ENCODE measurements at places on chromosomes 12 and 14.

- no peak for DNase-seq
Observed at GRCh38 chr12:62215506-62215905, 44.7 kb upstream of the USP15 start.

- no peak for DNase-seq
Observed at GRCh38 chr12:22396253-22396652, 61.7 kb upstream of the ST8SIA1 start.

DNA sequence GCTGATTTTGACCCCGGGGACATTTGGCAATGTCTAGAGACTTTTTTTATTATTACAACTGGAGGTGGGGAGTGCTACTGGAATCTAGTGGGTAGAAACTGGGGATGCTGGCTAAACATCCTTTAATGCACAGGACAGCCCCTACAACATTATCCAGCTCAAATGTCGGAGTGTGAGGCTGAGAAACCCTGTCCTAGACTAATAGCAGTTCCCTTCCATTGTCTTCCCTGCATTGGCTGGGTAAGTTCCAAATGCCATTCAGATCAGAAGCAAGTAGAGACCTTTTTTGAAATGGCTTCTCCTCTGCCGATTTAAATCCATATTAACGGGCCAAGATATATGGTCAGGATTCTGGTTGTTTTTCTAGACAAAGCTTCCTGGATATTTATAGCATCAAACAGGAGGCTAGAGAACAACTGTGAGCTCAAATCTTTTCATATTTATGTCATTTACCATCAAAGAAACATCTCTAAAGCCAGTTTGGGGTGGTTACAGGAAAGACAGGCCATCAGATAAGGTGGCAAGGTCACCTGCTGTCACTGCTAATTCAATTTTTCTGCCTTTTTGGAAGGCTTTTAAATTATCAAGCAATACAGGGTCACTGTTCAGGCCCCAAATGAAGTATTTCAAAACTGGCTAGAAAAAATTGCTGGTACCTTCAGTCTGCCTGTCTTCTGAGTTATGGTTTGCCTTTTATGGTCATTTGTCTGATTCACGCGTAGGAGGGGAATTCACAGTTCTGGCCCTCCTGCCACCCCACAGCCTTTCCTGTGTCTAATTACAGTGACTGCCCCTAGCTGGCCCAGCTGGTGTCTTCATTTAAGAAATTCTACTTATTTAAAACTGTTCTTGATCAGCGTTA lies 20.1 kb upstream of the AKAP5 start:
- peak; percentile 67 for DNase-seq

GRCh38 chr12:94674835-94675234 lies 24.5 kb upstream of the TMCC3 start:
- no peak for DNase-seq

DNA sequence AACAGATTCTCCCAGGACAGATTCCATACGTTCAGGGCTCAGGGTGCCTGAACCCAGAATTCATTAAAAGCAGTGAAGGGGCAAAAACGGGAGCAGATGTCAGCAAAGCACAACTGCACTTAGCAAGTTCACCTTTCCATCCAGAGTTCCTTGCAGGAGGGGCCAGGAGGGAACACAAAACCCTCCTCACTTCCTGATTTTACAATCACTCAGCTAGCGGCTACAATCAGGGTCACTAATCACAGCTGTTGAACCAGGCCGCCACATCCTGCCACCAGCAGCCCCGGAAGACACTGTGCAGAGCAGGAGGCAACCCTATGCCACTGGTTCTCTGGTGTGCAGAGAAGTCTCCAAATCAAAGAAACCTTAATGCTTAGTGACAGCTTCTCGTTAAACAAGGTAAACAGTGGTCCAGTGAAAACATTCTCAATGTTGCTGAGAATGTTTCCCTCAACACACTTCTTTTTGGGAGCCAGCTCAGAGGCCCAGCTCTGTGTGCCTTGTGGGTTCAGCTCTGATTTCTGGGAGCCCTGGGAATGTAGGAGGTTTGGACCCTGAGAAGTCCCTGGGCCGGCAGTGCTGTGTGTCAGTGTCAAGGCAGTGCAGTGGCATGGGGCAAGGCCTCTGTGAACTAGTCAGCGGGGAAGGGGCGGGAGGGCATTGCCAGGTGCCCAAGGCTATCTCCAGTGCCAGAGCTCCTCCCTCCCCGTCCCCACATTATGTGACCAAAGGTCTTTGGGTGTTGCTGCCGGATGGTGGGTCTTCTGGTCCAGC lies 54.5 kb downstream of the VCPKMT start:
- peak; percentile 80 for DNase-seq

GRCh38 chr12:5384015-5384414 lies 47.9 kb upstream of the NTF3 start:
- no peak for DNase-seq

- peak; percentile 70 for DNase-seq
Observed at GRCh38 chr14:70807898-70808415, 1.4 kb downstream of the MAP3K9 start.

DNA sequence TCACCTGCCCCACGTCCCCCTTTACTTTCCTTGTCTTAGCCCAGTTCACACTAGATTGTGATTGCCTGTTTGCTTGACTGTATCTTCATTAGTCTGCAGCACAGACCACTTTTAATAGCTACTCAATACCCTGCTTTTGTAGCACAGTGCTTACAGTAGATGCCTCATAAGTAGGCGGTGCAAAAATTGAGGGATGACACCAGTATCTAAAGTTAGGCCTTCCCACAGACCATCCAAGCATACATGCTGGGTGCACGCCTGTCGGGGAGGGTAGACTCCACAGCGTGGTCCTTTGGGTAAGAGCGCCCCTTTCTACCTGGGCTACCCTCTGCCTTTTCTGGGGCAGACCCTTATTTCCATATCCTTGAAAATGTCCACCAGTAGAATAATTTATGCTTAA lies 140.8 kb downstream of the GCH1 start:
- no peak for DNase-seq

DNA sequence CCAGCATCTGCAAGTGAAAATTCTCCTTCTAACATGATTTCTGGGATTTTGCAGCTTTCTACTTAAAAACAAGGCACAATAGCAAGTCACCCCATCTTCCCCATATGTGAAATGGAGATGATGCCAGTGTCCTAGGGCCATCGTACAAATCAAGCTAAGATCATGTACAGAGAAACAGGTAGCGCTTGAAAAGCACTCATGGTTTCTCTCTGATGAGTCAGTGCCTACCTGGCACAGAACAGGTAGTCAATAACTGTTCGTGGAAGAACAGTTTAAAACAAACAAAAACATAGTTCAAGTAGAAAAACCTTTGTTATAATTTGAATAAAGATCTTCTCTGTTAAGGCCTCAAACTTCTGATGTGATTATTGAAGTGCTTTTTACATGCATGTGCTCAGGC lies 46.9 kb downstream of the RAD52 start:
- DNase-seq, result no peak

DNA sequence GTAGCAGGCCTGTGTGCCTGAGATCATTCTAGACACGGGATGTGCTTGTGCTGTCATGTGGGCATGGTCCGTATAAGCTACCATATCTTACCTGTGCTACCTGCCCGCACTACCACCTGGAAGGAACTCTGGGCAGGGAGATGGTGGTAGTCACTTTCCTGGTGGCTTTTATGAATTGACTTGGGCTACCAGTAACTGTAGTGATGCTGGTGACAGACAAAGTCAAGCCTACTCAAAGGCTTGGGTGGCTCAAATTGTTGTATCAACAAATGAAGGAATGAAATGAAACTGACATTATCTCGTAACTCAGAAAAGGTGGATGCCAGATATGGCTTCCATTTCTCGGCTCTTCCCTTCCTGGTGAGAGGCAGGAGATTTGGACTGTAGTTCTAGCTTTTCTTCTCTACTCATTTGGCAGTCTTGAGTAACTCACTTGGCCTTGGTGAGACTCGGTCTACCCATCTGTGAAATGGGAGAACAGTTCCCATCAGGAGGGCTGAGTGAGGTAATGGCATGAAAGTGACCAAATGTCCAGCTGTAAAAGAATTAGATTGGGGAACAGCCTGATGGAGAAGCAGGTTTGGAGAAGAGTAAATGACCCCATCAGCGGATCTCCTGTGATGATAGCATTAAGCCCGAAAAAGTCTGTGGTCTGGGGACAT lies 81.3 kb downstream of the NOS1 start:
- DNase-seq, result no peak

DNA sequence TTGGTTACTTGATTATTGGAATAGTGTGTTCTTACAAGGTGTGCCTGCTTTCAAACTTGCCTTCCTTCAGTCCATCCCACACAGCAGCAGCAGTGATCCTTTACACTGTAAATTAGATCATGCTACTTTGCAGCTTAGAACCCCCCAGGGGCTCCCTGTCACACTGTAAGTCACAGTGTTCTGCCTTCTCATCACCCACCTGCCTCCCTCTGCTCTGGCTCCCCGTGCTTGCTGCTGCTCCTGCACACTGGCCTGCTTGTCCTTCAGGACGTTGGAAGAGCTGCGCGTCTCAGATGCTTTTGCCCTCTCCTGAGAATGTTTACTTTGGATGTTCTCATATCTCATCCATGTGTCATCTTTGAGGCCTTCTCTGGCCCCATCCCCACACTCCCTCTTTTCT lies 27.3 kb downstream of the ZC3H14 start:
- DNase-seq, result no peak

- no peak for DNase-seq
Observed at GRCh38 chr14:100709289-100710284, 17.1 kb upstream of the DLK1 start.

DNA sequence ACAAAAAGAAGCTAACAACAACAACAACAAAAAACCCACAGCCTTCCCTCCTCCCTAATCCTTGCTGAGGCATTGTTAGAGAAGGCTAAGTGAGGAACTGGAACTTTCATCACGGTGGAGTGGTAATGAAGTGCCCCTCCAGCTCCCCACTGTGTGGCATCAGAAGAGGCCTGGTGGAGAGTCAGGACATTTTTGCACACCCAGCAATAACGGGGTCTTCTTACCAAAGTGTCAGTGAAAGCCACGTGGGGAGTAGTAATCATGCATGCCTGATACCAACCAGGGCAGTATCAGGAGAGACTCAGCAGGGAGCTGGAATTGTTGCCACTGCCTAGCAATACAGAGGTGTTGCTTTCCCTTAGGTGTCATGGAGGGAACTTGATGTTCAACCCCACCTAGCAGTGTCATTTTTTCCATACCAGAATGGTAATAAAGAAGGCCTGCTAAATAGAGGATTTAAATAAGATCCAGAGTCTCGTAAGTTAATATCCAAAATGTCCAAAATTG lies 299.7 kb upstream of the RGS6 start:
- DNase-seq, result no peak

DNA sequence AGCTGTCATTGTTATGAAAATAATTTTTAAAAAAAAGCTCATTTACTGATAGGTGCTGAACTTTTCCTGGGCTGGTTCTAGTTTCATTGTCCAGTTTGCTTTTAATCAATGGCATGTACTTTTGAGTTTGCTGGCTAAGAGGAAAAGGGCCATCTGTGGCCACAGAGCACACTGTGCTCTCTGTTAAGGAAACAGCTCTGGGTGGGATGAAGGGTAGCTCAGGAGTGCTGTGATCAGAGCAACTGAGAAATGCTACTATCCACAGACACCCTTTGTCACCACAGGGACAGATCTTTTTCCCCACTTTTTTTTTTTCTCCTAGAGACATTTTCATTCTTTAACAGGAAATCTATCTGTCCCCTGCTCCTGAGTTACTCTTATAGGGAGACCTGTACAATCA lies 387.1 kb upstream of the PRICKLE1 start:
- DNase-seq, result no peak

DNA sequence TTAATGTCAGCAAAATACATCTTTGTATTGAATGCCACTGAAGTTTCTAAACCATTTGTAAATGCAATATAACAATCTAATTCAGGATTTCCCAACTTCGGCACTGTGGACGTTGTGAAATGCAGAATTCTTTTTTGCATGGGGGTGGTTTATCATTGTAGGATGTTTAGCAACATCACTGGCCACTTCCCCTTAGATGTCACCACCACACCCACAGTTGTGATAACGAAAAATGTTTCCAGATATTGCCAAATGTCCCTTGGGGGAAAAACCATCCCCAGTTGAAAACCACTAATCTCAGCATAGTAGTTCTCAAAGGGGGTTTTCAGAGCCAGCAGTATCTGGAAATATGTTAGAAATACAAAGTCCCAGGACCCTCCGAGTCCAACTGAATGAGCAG lies 203.3 kb downstream of the NAV3 start:
- DNase-seq, result no peak

- no peak for DNase-seq
Observed at GRCh38 chr12:5428332-5429221, 3.3 kb upstream of the NTF3 start.

DNA sequence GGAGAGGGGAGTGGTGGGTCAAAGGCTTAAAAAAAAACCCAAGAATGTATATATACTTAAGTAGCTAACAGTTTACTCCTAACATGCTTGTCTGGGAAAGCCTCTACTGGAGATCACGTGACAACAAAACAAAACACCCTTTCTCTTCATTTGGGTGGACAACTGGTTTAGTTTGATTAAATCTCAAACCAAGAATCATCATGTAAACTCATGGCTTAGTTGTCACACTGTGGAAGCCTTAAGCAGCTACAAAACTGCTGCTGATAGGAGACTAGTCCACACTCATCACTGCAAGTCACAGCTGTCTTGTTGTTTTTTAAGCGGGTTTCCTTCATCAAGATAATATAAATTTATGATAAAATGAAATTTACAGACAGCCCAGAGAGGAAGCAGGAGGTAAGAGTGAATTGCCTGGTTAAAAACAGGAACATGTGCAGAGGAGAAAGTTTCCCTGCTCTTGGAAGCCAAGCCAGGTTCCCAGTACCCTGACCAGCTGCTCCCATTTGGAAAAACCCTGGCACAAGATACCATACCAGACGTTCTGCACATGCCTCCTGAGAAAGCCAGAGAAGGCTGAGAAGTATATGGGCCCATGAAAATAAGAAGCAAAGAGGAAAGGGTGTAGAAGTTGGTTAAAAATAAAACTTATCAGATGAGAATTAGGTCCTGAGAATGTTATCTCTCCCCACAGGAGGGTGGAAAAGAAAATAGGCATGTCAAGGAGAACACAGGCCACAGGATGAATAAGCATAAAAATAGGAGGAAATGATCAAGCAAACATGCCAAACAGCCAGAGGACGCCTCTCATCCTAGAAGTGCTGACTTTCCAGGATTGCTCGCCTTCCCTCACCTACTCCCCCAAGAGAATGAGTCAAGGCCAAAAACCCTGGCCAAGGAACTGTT lies 34.0 kb downstream of the EGLN3 start:
- DNase-seq, result no peak

GRCh38 chr12:56487448-56488040 lies 417 bp downstream of the GLS2 start:
- peak; percentile 67 for DNase-seq

DNA sequence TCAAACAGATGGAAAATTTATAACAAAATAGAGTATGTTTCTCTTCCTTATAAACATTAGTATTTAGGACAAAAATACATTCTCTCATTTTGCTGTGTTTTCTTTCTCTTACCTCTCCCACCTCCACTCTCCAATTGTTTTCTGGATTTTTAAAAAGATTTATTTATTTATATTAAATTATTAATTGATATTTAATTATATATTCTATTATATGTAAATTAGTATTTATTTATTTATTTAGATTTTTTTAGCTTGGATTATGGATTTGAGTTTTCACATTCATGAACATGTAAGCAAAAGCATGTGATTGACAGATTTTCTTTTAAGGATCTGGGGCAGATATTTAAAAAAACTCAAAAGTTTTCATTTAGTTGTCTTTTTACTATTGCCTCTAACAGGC lies 35.6 kb downstream of the SCN8A start:
- no peak for DNase-seq

All from activated CD8-positive, alpha-beta memory T cell treated with anti-CD3 and anti-CD28 coated beads, Interleukin-2, amount 50 U/mL, for 48 hours (primary cell).